ENCODE measurements at places on chromosomes 4 and X.
A peak's percentile ranks its signal among the peaks of the same experiment; 100 is the strongest.

DNA sequence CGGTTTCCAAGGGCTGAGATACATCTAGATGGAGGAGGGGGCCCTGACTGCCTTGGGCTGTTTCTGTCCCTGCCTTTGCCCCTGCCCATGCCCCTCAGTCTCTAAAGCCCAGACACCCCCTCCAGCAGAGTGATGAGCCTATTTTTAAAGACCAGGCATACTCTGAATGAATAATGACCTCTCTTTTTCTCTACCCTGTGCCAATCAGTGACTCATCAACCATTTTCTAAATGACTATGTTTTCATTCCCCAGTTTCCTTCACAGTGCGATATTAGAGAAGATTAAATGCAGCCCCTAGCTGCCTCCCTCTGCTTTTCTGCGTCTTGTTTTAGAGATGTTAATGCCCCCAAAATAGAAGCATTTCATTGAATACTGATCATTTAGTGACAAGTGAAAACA, 15.5 kb upstream of the NHS start:
- no peak for DNase-seq

- no peak for DNase-seq
These were observed 230.9 kb upstream of the SFRP2 start for GRCh38 chr4:154019811-154020210.

DNA sequence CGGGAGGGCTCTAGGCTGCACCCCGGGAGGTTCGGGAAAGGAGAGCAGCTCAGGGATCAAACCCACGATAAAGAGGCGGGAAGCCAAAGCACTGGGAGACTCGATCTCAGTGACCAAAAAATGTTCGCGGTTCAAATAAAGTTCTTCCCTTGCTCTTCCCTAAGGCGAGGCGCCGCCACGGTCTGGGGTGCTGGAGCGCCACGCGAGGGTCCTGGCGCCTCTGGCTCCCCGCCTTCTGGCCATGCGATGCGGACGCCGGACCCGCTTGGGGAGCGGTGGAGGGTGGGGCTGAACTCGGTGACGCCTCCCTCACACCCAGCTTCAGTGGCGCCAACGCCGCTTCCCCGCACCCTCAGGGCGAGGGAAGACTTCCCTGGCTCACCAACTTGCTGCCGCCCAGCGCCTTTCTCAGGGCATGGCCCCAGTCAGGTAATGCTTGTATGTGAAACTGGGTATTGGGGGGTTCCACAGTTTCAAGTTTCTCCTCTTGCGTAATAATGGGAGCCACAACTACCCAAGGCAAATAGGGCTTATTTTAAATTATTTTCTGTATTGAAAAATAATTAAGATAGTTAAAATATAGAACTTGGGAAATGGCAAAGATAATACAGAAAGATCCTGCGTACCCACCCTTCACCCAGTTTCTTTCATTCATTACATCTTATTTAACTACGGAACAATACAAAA, at the start of gene QRFPR:
QRFPR (minus strand) TSS at position 243 of the 687 bp plus-strand sequence. CDS start 371 bp downstream, outside the sequence.
- no peak for DNase-seq

GRCh38 chr4:70473679-70474078, 1.7 kb downstream of the MUC7 start:
- DNase-seq: no peak

DNA sequence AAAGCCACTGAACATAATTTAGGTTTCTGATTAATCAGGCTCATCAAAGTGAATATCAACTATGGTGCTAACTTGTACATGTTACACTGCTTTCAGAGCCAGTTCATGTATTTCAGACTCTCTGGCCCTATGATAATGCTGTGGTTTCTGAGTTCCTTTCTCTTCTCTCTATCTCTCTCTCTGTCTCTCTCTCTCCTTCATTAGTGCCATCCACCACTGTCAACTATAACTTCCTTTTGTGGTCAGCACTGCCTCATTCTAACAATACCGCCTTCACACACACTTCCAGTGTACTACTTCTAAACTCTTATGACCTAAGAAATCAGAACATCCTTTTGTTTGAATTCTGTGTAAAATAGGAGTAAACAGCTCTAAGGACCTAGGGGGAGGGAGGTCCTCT, 907.1 kb downstream of the RPA4 start:
- no peak for DNase-seq

DNA sequence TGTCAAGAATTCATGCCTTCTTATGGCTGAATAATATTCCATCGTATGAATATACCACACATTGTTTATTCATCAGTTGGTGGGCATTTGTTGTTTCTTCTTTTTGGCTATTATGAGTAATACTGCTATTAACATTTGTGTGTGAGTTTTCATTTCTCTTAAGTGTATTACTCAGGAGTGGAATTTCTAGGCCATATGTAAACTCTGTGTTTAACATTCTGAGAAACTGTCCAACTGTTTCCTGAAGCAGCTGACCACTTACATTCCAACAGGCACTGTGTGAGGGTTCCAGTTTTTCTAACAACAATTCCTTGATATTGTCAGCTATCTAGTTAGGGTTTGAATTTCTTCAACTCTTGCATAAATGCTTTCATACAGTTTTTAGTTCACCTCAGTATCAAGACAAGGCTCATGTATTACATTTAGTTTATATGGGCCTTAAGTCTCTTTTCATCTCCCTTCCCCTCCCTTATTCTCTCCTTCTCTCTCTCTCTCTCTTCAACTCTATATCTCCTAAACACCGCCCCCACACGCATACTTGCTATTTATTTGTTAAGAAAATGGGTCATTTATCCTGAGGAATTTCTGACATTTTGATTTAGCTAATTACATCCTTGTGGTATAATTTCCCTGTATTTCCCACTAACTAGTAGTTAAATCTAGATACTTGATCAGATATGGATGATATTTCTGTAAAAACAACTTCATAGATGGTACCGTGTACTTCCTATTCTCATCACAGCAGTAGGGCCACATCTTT, 77.4 kb downstream of the WDR19 start:
- DNase-seq: no peak

DNA sequence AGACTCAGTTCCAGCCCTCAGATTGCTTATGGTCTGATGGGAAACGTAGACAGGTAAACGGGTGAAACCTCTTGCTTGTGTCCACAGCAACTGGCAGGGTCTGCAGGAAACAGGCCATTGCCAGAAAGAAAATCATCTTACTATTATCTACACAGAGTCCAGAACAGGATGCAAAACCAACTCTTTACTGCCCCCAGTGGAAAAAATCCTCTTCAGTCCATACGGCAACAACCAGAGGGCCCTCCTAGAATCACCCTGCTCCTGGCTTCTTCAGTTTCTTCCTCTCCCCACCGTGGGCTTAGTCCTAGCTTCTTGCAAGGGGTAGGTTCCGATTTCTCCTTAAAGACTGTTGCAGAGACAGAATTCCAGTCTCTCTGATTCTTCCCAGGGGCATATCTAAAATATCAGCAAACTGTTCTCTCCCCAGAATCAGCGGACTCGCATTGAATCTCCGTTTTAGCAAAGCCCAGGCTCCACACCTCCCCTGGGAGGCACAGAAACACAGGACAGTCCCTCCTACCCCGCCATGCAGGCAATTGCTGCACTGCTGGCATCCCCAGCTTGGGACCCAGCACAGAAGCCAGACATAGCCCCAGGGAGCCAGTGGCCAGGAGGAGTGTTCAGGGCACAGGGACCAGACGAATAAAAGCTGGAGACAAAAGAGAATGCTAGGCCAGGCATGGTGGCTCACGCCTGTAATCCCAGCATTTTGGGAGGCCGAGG, 41.0 kb upstream of the SH3RF1 start:
- peak; percentile 51 for DNase-seq

GRCh38 chrX:91108761-91109160, 325.9 kb upstream of the PABPC5 start:
- no peak for DNase-seq

- DNase-seq: peak; percentile 55
These were observed 29.0 kb upstream of the CCNG2 start for GRCh38 chr4:77127837-77128621.

DNA sequence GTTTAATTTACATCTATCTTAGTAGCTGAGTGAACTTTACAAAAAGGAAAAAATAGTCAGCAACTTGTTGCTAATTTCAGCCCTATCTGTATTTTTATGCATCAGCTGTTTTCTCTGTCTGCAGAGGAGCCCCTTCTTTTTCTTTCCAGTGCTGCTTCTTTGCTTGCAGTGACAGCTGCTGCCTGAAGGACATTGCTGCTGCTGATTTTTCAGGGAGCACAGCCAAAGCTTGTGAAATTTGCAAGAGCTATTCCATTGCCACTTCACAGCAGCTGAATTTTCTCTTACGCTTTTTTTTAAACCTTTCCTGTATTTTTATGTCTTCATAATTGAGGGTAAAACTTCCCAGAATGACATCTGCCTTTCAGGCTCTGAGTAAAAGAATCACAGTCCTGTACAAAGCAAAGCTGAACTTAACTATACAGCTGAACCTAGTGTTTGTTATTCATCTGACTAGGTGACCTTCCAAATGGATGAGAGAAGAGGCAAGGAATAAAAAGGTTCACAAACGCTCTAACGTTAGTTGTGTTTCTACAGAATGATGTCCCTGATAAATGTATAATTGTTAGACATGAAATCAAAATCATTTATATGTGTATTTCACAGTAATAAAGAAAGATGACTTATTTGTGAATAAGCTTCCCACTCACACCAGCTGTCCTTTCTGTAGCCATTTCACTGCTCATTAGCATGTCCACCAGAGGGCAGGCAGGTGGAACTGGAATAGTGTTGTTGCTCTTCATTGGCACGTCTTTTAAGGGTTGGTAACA, 541.4 kb downstream of the ADGRL3 start:
- DNase-seq: peak; percentile 33

GRCh38 chr4:5812506-5813229, 80.2 kb downstream of the CRMP1 start:
- DNase-seq: peak; percentile 54

GRCh38 chr4:22534374-22534773, 18.5 kb upstream of the ADGRA3 start:
- DNase-seq: no peak

DNA sequence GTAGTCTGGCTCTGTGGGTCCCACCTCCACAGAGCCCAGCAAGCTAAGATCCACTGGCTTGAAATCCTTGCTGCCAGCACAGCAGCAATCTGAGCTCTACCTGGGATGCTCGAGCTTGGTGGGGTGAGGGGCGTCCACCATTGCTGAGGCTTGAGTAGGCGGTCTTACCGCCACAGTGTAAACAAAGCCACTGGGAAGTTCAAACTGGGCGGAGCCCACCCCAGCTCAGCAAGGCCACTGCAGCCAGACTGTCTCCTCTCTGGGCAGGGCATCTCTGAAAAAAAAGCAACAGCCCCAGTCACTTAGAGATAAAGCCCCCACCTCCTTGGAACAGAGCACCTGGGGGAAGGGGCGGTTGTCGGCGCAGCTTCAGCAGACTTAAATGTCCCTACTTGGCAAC, 243.2 kb upstream of the POF1B start:
- DNase-seq: no peak

DNA sequence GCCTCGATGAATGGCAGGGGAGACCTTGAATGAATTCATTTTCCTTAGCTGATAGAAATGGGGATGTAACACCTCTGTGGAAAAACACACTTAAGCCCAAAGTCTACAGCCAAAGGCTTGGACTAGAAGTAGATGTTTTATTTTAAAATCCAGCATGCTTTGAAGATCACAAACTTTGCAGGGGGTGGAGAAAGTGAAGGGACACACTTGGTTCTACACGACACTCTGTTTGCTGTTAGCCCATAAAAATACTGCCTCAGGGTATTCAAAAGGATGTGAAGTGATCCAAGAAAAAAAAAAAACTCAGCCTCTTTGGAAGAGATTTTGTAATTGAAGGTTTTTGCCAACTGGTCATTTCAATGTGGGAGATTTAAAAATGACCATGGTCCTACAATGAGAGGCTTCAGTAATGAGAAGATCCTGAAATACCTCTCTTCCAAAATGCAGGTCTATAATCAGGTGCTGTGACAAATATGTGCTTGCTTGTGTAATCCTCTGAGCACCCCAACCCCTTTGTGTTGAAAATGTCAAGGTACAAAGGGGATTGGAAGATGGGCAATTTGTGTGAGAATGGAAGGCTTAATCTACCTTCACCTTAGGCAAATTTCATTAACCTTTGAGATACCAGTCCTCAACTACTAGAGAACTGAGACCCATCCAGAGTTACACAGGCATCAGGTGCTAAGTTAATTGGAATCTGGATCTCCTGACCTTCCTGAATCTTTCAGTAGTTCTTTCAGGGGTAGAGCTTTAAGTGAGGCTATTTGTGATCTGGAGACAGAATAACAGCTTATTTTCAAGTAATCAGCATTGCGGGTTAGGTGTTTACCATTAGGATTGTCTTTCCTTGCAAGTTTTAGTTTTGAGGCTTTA, 82.5 kb downstream of the HS6ST2 start:
- DNase-seq: no peak

DNA sequence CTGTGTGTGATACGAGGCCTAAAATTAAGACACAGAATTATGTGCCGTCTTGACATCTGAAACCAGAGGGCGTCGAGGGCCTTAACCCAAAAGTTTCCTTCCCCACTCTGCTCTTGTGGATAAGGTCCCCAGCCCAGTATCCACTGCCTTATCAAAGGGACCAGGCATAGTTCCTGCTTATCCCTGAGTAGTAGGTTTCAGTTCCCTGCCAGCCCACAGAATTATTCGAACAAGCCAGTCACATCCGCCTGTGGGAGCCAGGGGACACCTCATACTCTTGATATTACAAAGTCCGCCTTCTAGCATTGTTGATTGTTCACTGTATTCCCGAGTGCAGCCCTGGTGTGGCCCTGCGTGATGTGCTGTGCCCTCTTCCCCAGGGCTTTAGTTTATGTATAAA, 5.4 kb upstream of the MMRN1 start:
- DNase-seq: no peak

DNA sequence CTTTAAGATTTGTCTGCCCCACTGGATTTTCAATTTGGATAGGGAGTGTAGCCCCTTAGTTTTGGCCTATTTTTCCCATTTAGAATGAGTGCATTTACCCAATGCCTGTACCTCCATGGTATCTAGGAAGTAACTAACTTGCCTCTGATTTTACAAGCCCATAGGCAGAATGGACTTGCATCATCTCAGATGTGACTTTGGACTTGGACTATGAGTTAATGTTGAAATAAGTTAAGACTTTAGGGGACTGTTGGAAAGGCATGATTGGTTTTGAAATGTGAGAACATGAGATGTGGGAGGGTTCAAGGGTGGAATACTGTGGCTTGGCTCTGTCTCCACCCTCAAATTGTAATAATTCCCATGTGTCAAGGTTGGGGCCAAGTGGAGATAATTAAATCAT, 2480.2 kb downstream of the PCDH7 start:
- no peak for DNase-seq

DNA sequence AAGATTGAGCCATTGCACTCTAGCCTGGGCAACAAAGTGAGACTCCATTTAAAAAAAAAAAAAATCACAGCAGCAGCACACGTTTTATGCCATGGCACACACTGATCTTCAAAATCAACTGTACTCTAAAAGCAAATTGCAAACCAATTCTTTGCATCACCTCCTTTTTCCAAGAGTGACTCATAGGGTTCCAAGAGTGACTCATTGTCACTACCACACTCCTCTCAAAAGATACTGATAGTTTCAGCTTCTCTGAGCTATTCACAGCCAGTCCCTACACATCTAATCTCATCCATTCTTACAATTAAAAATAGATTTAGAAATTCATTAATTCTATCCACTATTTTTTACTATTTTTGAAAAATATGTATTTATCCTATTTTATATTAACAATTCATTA, 1494.9 kb upstream of the AGA start:
- no peak for DNase-seq

- no peak for DNase-seq
These were observed 14.0 kb downstream of the DOK7 start for GRCh38 chr4:3476936-3477749.

- no peak for DNase-seq
These were observed 62.5 kb downstream of the PGRMC2 start for GRCh38 chr4:128225148-128225547.
